ENCODE measurements at places on chromosomes 7 and 10. TPM values are rescaled to one million over a fixed set of nuclear protein-coding genes. Genes with fewer than 3 reads are reported as not detected.

IFRD1 gene
- 18.0 TPM for total RNA-seq

ZNF777 gene
- 6.6 TPM for total RNA-seq

ADRA2A gene
- 0.67 TPM for total RNA-seq

MMP21 gene
- total RNA-seq: not detected

CCL24 gene
- total RNA-seq: not detected

SPDYE2B gene
- not detected for total RNA-seq

TMEM176B gene
- 33.4 TPM for total RNA-seq

UPK3B gene
- 0.22 TPM for total RNA-seq

PITX3 gene
- 3.4 TPM for total RNA-seq

LAMTOR4 gene
- 121 TPM for total RNA-seq

C7orf33 gene
- not detected for total RNA-seq

PPP1R3A gene
- 116 TPM for total RNA-seq

CC2D2B gene
- 0.13 TPM for total RNA-seq

UCMA gene
- not detected for total RNA-seq

ZKSCAN1 gene
- 30.3 TPM for total RNA-seq

AKR1C8 gene
- not detected for total RNA-seq

TMEM236 gene
- 0.43 TPM for total RNA-seq

HOXA4 gene
- total RNA-seq: 0.97 TPM

EPO gene
- total RNA-seq: not detected

PDGFA gene
- 34.5 TPM for total RNA-seq
